ENCODE measurements at places on chromosomes 7 and 10.

- DNase-seq = no peak
Observed at GRCh38 chr7:80679921-80680907, 41.8 kb downstream of the CD36 start.

DNA sequence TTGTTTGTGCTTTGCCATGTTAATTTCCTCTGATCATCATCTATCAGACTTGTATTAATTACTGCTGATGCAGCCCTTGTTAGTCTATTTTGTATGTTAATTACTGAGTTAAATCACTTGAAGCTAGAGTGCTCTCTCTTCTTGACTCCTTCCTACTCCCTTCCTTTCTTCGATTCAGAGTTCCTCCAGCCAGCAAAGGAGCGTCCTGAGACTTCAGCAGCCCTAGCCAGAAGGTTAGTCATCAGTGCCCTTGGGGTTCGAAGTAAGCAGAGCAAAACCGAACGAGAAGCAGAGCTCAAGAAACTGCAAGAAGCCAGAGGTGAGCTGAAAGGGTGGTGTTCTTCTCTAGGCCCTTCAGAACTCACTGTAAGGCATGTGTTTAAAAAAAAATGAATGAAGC lies 32.1 kb downstream of the LOXL4 start:
- DNase-seq = no peak

GRCh38 chr7:143980746-143981510 lies 19.2 kb upstream of the OR6B1 start:
- DNase-seq = no peak

- DNase-seq = no peak
Observed at GRCh38 chr10:122847782-122848604, 2.3 kb upstream of the CUZD1 start.

- no peak for DNase-seq
Observed at GRCh38 chr10:31457858-31458257, 138.8 kb downstream of the ZEB1 start.

All from GOT3 (cell line).